ENCODE measurements at places on chromosomes 16 and 17.
A peak's percentile ranks its signal among the peaks of the same experiment; 100 is the strongest.

DNA sequence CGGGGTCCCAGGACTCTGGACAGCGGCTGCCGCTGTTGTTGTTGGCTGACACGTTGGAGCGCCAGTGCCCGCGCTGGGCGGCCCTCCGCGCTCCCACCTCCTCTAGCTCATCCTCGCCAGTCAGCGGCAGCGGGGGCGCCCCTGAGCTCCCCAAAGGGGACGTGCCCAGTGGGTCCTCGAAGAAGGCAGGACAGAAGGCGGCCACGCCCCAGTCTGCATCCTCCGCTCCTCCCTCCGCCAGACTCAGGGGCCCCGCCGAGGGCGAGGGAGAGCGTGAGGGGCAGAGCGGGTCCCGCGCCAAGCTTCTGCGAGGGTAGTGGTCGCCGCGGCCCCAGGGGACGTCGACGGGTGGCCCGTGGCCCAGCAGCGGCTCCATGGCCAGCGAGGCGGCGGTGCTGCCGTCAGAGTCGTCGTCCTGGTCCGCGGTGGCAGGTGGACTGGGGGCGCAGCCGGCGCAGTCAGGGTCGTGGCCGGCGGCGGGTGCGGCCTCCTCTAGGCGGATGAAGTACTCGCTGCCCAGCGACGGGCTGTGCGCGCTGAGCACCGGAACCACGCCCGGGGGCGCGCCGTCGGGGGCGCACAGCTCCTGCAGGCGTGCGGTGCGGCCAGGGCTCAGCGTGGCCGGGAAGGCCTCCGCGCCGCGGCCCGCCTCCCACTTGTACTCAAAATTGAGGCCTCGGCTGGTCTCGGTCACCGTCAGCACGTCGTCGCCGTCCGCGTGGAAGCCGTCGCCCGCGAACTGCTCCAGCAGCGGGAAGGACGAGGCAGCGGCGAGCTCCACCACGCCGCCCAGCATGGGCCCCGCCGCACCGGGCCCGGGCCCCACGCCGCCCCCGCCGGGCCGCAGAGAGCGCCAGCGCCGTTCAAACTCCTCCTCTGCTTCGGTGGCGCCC is 43.2 kb upstream of the PVALEF start:
- DNase-seq: no peak

- DNase-seq: no peak
Measured at GRCh38 chr17:22570144-22570845, 878.0 kb downstream of the KCNJ18 start.

GRCh38 chr17:64778240-64779097 is 116.4 kb upstream of the SMURF2 start:
- DNase-seq: peak; percentile 30

- DNase-seq: no peak
Measured at GRCh38 chr16:55570159-55570558, 3.7 kb downstream of the CAPNS2 start.

DNA sequence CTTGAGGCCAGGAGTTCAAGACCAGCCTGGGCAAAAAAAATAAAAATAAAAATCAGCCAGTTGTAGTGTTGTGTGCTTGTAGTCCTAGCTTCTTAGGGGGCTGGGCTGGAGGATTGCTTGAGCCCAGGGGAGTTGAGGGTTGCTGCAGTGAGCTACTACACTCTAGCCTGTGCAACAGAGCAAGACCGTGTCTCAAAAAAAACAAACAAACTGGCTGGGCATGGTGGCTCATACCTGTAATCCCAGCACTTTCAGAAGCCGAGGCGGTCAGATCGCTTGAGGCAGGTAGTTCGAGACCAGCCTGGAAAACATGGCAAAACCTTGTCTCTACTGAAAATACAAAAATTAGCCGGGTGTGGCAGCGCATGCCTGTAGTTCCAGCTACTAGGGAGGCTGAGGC is 4.9 kb upstream of the UBALD2 start:
- DNase-seq: no peak

- no peak for DNase-seq
Measured at GRCh38 chr16:75864243-75864642, 138.0 kb upstream of the CPHXL start.

- no peak for DNase-seq
Measured at GRCh38 chr17:413706-414380, 61.2 kb upstream of the RPH3AL start.

GRCh38 chr16:71767060-71767900 is 41.4 kb downstream of the AP1G1 start:
- no peak for DNase-seq

DNA sequence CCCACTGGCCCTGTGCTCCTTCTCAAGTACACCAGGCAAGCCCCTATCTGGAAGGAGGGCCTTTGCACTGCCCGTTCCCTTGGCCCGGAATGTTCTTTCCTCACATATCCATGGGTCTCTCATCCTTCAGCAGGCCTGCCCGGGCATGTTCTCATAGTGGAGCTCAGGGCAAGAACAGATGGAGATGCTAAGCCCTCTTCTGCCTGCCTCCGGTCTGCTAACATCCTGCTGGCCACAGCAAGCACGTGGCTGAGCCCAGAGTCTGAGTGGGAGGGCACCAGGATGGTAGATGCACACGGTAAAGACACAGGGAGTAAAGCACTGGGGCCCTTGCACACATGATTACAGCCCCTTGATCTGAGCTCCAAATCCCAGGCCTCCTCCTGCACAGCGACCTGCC is 19.8 kb upstream of the ANKRD40CL start:
- DNase-seq: no peak

GRCh38 chr17:9232155-9232475 is 210.8 kb downstream of the NTN1 start:
- no peak for DNase-seq

All from DMS153 (cell line).